NCI-H187 (cell line): ENCODE measurements at places on chromosomes 5 and 9.

DNA sequence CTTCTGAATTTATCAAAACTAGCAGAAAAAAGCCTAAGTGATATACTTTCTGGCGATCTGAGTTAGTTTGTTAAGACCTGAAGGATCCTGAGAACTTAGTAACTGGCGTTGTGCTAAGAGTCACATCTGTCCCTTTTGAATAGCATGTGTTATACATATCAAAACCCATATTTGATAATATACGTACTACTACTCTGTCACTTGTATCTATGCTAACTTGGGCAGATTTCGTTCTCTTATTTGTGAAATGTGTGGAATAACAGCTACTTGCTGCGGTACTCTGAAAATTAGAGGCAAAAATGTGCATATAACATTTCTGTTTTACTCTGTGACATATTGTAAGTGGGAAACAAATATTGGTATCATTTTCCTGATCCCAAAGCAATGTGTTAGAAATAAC is 126.4 kb downstream of the PARP8 start:
- no peak for DNase-seq

DNA sequence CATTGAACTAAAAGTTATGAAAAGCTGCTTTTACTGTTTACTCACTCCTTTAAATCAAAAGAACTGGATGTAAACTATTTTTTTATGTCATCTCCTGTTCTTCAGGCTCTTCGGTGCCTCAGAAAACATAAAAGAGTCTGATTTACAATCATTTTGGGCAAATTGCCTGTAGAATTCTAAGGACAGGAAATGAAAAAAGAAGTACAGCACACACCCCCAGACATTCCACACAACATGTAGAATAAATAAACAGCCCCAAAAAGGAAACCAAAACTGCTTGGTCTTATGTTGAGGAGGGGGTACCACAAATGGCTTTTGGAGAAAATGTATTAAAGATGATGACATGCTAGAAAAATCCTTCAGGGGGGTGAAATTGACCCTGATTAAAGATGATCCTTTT is 57.2 kb downstream of the ITGA1 start:
- no peak for DNase-seq

DNA sequence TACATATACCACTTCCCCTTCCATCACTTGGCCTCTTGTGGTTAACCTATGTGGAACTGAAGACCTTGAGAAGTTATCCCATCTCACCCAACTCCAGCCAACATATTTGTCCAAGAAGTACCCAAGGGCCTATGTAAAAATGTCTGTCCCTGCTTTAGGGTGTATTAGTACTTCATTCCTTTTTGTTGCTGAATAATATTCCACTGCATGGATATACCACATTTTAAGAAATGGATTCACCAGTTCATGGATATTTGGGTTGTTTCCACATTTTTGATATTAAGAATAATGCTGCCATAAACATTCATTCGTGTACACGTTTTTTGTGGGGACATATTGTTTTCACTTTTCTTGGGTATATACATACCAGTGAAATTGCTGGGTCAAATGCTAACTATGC is 28.6 kb downstream of the IDNK start:
- no peak for DNase-seq

DNA sequence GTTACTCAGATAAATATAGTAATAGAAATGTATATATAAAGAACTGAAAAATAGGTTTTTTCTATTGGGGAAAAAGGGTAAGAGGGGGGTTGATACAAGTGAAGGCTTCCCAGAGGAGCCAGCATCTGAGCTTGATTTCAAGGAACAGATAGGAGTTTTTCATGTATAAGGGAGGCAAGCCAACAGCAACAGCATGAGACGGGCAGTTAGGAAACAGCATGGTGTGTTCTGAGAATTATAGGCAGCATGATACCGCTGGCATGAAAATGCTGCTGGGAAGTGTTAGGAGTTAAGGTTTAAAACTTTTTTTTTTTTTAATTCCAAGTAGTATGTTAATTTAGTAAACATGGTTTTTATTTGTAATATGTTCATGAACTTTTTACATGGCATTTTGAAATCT is 9.7 kb downstream of the CDC37L1 start:
- no peak for DNase-seq

DNA sequence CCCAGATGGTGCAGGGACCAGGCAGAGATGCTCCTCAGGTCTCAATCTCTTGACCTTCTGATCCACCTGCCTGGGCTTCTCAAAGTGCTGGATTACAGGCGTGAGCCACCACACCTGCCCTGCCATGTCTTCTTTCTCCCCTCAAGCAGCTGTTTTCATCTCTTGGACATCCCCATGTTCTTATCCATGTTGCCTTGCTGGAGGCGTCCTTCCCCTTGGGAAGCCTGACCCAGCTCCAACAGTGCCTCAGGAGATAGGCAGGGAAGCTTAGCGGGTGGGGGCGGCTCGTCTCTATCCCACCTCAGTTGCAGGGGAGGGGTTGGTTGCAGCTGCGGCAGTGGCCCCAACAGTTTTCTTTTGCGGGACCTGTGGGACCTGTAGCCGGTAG is 24.7 kb upstream of the SPATA31E1 start:
- DNase-seq = no peak
